ENCODE measurements at places on chromosomes 6 and 20. TPM values are rescaled to one million over a fixed set of nuclear protein-coding genes. Genes with fewer than 3 reads are reported as not detected.

The BFSP1 gene
- total RNA-seq: 2.6 TPM

The RNF144B gene
- 35.9 TPM for total RNA-seq

DNA sequence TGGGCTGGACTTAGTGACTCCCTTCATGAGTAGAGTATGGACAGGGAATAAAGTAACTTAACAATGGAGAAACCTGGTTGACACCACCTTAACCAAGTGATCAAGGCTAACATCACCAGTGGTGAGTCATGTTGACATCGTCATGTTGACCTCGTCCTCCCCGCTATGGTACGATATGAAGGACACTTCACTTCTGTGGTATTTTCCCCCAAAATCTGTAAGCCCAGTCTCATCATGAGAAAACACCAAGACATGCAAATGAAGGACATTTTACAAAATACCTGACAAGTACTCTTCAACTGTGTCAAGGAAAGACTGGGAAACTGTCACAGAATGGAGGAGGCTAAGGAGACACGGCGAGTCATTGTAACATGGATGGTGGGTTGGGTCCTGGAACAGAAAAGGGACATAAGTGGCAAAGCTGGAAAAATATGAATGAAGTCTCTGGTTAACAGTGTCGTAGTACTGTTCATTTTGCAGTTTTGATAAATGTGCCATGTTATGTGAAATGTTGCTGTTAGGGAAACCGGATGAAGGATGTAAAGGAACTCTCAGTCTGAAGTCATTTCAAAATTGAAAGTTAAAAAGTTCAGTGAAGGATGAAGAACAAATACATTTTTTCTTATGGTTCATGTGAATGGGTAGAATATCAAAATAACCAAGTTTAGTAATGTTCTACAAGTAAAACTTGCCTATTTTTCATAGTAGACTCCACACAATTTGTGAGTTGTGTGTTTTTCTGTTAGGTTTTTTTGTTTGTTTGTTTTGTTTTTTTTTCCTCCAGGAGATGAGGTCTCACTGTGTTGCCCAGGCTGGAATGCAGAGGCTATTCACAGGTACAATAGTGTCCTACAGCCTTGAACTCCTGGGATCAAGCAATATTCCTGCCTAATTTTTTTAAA, 247.5 kb downstream of the TMEM242 start:
- H3K27ac ChIP-seq: no peak overlapping the region
- DNase-seq: no peak

- no peaks in the 10 kb centered on the region for H3K27me3 ChIP-seq
- DNase-seq: no peak
- no peaks in the 10 kb centered on the region for H3K4me1 ChIP-seq
- H3K27ac ChIP-seq: no peak overlapping the region
- no peak overlapping the region for H3K4me3 ChIP-seq
Measured at GRCh38 chr6:16876201-16876600, 114.9 kb upstream of the ATXN1 start.

The FHL5 gene
- total RNA-seq: 38.3 TPM

- H3K4me1 ChIP-seq: peaks cover 5% of the 10 kb centered on the region
- no peaks in the 10 kb centered on the region for H3K27me3 ChIP-seq
- peak overlapping the region; percentile 67 for H3K27ac ChIP-seq
- no peaks in the 10 kb centered on the region for H3K36me3 ChIP-seq
- peak; percentile 72 for DNase-seq
Measured at GRCh38 chr20:36098364-36098763, 56.2 kb upstream of the EPB41L1 start.

DNA sequence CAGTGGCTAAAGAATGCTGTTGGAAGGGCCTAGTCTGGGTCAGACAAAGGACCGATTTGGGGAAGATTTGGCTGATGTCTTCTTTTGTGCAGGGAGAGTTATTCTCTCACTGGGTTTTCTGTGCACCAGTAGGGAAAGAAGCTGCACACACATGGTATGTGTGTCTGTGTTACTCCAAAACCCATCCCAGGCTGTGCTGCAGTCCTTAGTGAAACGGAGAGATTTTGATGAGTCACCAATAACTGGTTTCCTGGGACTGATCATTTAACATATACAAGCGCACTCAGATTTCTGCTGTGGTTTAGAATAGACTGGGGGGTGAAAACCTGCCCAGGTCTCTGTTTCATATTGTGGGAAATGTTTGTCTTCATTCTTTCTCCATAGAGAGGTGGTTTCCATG, 1049.8 kb downstream of the KIF16B start:
- H3K4me3 ChIP-seq: no peak overlapping the region
- no peak for DNase-seq
- H3K4me1 ChIP-seq: no peaks in the 10 kb centered on the region
- H3K36me3 ChIP-seq: no peaks in the 10 kb centered on the region
- no peak overlapping the region for H3K27ac ChIP-seq
- no peaks in the 10 kb centered on the region for H3K27me3 ChIP-seq

- H3K27me3 ChIP-seq: no peaks in the 10 kb centered on the region
- H3K27ac ChIP-seq: no peak overlapping the region
- H3K4me3 ChIP-seq: no peak overlapping the region
- H3K4me1 ChIP-seq: peaks cover 3% of the 10 kb centered on the region
- no peak for DNase-seq
- H3K36me3 ChIP-seq: peaks cover 2% of the 10 kb centered on the region
Measured at GRCh38 chr6:124978451-124979293, 16.4 kb downstream of the RNF217 start.

The POLR3F gene
- 8.2 TPM for total RNA-seq

The FNDC1 gene
- 2.5 TPM for total RNA-seq

GRCh38 chr20:79565-79964, 7.9 kb upstream of the DEFB125 start:
- H3K4me3 ChIP-seq: no peak overlapping the region
- H3K27ac ChIP-seq: no peak overlapping the region
- H3K4me1 ChIP-seq: no peaks in the 10 kb centered on the region
- DNase-seq: no peak
- no peaks in the 10 kb centered on the region for H3K36me3 ChIP-seq
- H3K27me3 ChIP-seq: no peaks in the 10 kb centered on the region

DNA sequence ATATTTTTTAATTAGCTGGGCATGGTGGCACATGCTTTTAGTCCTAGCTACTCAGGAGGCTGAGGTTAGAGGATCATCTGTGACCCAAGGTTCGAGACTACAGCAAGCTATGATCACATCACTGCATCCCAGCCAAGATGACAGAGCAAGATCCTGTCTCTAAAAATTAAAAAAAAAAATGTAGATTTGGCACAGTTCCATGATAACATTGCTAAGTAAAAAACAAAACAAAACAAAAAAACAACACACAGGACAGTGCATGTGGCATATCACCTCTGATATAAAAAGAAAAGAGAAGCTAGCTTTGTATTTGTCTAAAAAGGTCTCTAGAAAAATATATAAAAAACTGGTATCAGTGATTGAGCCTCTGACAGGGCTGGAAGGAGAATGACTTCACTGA, 24.6 kb downstream of the RNF24 start:
- H3K4me3 ChIP-seq: no peak overlapping the region
- H3K27ac ChIP-seq: no peak overlapping the region
- H3K4me1 ChIP-seq: no peaks in the 10 kb centered on the region
- no peaks in the 10 kb centered on the region for H3K36me3 ChIP-seq
- H3K27me3 ChIP-seq: no peaks in the 10 kb centered on the region

DNA sequence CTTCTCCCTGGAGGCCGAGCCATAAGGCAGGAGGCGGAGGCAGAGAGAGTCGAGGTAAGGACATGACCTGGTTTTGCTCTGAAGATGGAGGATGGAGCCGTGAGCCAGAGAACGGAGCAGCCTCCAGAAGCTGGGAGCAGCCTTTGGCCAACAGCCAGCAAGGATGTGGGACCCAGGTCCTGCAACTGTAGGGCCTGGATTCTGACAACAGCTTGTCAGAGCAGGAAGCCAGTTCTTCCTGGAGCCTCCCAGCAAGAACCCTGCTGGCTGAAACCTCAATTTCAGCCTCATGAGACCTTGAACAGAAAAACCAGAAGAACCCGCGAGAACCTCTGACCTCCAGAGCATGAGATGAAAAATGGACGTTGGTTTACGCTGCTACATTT, 13.4 kb upstream of the MRGBP start:
- no peak overlapping the region for H3K27ac ChIP-seq
- no peak overlapping the region for H3K4me3 ChIP-seq
- H3K4me1 ChIP-seq: no peaks in the 10 kb centered on the region
- no peak for DNase-seq

The BMP7 gene
- 0.52 TPM for total RNA-seq

GRCh38 chr6:78916411-78916810, 49.1 kb downstream of the IRAK1BP1 start:
- no peak overlapping the region for H3K27ac ChIP-seq
- H3K4me3 ChIP-seq: no peak overlapping the region
- H3K36me3 ChIP-seq: no peaks in the 10 kb centered on the region
- H3K27me3 ChIP-seq: no peaks in the 10 kb centered on the region
- no peak for DNase-seq

DNA sequence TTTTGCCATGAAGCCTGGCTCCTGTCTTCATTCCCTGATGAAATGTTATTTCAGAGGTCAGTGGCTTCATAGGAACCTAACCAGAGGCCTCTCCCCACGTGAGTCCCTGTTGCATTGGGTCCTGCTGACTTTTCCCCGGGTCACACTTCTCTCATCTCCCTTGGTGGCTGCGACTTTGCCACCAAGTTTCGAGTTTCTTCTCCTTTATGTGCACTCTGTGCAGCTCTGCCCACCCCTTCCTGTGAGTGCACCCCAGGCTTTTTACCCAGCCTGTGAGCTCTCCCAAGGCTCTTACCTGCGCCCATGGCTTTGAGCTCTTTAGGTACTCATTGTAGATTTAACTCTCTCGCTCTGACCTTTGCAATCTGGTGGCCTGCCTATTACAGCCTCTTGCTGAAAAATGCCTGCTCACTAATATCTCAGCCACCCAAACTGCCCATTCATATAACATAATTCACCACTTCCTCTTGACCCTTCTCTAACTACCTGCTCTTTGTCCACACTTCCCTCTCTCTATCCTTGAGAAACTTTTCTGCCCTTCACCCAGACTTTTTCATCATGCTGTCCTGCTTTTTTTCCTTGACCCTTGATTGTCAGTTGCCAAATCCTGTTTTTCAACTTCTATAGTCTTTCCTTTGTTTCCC, 105.9 kb downstream of the SASH1 start:
- DNase-seq: no peak
- H3K4me3 ChIP-seq: no peak overlapping the region
- H3K27ac ChIP-seq: no peak overlapping the region
- H3K27me3 ChIP-seq: no peaks in the 10 kb centered on the region
- peaks cover 5% of the 10 kb centered on the region for H3K4me1 ChIP-seq
- no peaks in the 10 kb centered on the region for H3K36me3 ChIP-seq

GRCh38 chr6:161035182-161035980, 43.8 kb downstream of the MAP3K4 start:
- no peaks in the 10 kb centered on the region for H3K36me3 ChIP-seq
- H3K27ac ChIP-seq: no peak overlapping the region
- no peaks in the 10 kb centered on the region for H3K27me3 ChIP-seq

DNA sequence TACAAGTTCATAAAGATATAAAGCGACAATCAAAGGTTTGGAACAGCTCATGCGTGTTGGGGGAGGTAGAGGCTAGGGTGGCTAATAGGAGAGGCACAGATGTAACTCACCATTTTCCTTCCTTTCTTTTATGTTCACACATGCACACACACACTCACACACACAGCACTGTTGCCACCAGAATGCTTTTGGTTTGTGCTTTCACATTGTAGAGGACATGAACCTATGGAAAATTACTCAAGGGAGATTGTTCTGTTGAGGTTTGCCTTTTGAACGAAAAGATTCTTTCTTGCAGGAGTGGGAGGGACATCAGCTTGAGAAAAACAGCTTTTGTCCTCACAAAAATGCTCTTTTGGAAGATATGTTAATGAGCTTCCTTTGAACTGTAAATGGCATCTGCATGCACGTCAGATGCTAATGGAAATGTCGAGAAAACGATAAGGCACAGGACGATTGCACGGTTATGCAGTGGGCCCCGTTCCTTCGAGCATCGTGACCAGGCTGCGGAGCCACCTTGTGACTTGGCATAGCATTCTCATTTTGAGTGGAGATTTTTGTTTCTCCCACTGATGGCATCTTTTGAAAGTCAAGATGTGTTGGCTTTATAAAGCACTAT, 724.1 kb downstream of the KIF16B start:
- peaks cover 4% of the 10 kb centered on the region for H3K4me1 ChIP-seq
- no peak overlapping the region for H3K4me3 ChIP-seq
- no peaks in the 10 kb centered on the region for H3K36me3 ChIP-seq
- H3K27me3 ChIP-seq: no peaks in the 10 kb centered on the region
- DNase-seq: no peak
- no peak overlapping the region for H3K27ac ChIP-seq

GRCh38 chr6:105094133-105094640, 85.6 kb downstream of the POPDC3 start:
- H3K27ac ChIP-seq: no peak overlapping the region
- H3K27me3 ChIP-seq: no peaks in the 10 kb centered on the region
- no peak overlapping the region for H3K4me3 ChIP-seq
- H3K36me3 ChIP-seq: no peaks in the 10 kb centered on the region
- no peak for DNase-seq

The ID1 gene
- 396 TPM for total RNA-seq

DNA sequence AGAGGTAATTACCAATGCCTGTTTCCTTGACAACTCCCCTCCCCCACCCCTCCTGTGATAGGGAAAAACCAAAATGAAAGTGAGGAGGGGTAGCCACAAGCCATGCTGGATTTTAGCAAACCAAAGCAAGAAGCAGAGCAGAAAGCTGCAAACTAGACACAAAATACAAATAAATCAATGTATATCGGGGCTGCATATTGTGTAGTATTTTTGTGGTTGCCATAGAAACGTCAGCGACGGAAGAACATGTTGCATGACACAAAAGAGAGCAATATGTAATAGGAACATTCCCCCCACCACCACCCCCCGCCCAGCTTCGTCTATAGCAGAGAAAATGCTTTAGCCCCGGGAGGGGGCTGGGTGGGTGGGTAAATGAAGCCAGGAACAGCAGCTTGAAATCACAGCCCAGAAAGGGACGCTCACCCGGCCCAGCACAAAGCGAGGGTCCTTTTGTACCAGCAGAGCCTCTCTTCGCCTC, 548 bp downstream of the AGPAT4 start:
- no peak overlapping the region for H3K27ac ChIP-seq
- no peaks in the 10 kb centered on the region for H3K27me3 ChIP-seq
- peak overlapping the region; percentile 99 for H3K4me3 ChIP-seq
- peak; percentile 54 for DNase-seq

The PHACTR3 gene
- total RNA-seq: 0.27 TPM

The GPX5 gene
- total RNA-seq: not detected

GRCh38 chr6:133551436-133551835, 310.3 kb downstream of the EYA4 start:
- H3K27ac ChIP-seq: peak overlapping the region; percentile 66
- no peaks in the 10 kb centered on the region for H3K36me3 ChIP-seq
- H3K4me3 ChIP-seq: no peak overlapping the region

- no peak overlapping the region for H3K4me3 ChIP-seq
- DNase-seq: no peak
- H3K4me1 ChIP-seq: no peaks in the 10 kb centered on the region
- H3K27me3 ChIP-seq: no peaks in the 10 kb centered on the region
- H3K36me3 ChIP-seq: no peaks in the 10 kb centered on the region
Measured at GRCh38 chr6:108799354-108799717, 48.9 kb upstream of the ARMC2 start.

DNA sequence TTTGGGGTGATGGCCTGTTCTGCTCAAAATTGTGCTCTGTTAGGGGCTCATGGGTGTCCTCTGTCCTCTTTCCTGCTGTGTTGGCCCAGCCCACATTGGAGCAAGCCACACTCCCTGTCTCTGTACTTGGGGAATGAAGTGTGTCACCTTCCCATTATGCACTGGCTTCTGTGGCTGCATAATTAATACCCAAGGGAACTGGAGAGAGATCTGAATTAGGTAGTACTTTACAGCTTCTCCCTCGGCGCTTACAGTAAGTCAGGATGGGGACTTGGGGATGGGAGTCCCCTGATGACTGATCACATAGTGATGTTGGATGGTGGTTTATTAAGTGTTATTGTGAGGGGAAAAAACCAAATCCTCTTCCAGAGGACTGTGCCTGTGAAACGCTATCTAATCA, 116.6 kb downstream of the FOXO3 start:
- H3K27me3 ChIP-seq: no peaks in the 10 kb centered on the region
- no peak overlapping the region for H3K27ac ChIP-seq
- DNase-seq: no peak
- no peak overlapping the region for H3K4me3 ChIP-seq
- H3K36me3 ChIP-seq: no peaks in the 10 kb centered on the region

Data from aorta (tissue), 5 donors.